CD4-positive, alpha-beta T cell treated with Interleukin-2 at 100 ng/mL for 4 hours (primary cell): ENCODE measurements at places on chromosomes 16 and 17.

- DNase-seq, result no peak
Measured at GRCh38 chr17:81582341-81582740, 30.2 kb upstream of the FAAP100 start.

DNA sequence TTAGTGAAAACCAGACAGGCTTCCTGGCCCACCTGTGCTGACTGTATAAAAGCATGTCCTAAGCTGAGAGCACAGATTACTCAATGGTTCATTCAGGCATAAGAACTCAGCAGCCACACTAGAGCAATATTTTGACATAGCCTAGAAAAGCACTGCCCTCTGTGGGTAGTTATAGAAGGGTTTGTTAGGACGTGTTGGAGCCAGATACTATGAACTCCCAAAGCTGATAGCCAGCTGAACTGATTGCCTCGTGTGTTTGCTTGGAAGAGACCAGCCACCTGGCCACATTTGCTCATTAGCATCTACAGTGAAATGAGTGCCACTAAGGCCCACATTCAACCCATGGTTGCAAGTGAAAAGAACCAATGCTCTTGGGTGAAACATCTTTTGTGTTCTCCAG is 30.8 kb upstream of the ABCA5 start:
- DNase-seq, result no peak

- DNase-seq, result no peak
Measured at GRCh38 chr16:22638393-22639206, 127.9 kb downstream of the NPIPB5 start.

GRCh38 chr17:69743091-69743490 is 328.6 kb downstream of the MAP2K6 start:
- DNase-seq, result no peak

DNA sequence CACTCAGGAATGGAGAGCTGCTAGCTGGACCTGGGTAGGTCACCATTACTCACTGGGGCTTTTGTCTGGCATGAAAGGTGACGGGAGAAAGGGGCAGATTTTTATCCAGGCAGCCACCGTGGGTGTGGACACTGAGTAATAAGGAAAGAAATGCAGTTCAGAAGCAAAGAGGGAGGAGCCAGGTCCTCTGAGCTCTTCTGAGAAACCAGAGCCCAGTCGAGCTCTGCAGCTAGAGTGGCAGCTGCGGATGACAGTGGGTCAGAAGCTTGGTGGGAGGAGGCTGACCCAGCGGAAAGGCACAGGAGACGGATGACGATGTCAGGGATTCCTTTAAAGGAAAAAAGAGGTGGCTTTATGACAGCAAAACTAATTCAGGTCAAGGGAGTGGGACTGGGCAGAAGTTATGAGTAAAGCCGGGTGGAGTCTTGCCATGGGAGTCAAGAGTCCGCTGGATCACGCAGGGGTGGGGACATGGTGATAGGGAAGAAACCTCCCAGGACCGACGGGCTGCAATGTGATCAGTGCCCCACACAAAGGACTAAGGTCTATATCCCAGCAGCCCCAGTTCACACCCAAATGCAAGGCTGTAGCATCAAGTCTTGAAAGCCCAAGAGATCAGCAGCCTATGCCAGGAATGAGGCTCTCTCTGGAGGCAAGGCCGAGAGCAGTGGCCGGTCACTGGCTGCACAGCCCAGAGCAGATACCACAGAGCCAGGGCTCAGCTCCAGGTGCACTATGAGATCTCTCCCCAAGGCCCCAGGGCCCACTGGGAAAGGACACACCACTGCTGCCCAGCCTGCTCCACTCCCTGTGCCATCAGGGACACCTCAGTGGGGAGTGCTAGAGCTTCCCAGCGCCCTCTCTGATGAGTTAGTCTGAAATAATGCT is 6.3 kb upstream of the MNT start:
- no peak for DNase-seq

DNA sequence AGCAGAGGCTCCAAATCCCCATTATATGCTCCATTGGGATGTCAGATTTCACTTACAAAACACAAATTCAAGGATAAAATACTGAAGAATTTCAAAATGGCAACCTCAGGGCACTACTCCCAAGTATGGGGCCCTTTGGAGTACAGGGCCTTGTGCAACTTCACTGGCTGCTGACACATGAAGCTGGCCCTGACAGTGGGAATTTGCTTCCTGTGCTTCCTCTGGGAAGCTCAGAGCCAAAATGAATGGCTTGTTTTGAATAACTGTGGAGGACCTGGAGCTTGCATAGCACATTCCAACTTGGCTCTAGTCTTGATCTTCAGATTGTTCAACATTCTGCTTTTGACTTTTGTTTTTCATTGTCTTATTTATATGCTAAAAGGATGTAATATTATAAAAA is 52.3 kb upstream of the HNF1B start:
- no peak for DNase-seq

- no peak for DNase-seq
Measured at GRCh38 chr16:9102379-9102778, 10.9 kb downstream of the HAPSTR1 start.

DNA sequence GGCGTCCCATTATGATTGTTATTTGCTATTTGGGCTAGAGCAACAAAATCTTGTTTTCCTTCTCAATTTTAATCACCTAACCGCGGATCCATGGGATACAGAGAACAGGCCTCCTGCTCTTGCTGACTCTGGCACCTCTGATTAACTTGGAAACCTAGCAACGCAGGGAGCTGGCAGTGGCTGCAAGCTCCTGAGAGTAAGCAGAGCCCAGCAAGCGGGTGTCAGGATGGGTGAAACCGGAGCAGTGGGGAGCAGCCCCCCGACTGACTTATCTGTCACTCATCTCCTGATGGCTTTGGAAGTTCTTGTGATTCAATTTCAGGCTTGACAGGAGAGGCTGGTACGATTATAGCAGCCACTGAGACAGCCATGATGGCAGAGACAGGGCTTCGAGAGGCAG is 45.5 kb upstream of the CDC42EP4 start:
- DNase-seq, result no peak

- no peak for DNase-seq
Measured at GRCh38 chr16:3618769-3619141, 7.3 kb upstream of the SLX4 start.

DNA sequence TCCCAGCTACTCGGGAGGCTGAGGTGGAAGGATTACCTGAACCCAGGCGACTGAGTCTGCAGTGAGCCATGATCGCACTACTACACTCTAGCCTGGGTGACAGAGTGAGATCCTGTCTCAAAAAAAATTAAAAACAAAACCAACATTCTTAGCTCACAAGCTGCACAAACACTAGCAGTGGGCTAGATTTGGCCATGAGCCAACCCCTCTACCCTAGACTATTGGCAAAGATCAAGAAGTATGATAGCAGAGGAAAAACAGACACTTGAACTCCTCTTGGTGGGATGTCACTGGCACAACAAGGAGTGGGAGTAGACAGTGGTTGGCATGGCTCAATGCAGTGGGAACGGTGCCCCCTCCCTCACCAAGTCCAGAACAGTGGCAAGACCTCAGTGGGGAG is 19.6 kb upstream of the RIPOR1 start:
- peak; percentile 27 for DNase-seq

DNA sequence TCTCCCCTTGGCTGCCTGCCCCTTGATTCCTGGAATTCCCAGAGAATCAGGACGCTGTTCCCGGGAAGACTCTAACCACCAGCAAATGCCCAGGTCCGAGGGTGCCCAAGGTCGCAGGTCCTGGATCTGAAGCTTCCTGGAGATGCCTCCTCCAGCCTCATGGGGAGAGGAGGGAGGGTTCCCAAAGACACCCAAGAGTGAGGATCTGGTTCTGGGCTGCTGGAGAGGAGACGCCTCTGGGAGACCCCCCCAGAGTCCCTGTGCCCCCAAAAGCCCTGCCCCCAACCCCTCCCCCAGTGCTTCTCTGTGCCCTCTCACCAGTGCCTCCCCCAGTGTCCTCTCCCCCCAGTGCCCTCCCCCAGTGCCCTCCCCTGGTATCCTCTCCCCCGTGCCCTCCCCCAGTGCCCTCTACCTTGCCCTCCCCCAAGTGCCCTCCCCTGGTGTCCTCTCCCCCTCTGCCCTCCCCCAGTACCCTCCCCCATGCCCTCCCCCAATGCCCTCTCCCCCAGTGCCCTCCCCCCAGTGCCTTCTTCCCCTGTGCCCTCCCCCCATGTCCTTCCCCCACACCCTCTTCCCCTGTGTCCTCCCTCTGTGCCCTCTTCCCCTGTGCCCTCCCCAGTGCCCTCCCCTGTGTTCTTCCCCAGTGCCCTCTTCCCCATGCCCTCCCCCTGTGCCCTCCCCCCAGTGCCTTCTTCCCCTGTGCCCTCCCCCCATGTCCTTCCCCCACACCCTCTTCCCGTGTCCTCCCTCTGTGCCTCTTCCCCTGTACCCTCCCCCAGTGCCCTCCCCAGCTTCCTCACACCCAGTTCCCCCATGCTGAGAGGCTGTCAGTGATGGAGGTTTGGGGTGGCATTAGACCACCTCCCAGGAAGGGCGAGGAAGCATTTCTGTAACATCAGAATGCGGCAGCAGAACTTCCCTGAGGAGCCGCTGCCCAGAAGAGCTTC is 6.3 kb upstream of the SECTM1 start:
- no peak for DNase-seq

GRCh38 chr17:261635-262034 is 80.2 kb upstream of the DOC2B start:
- DNase-seq, result no peak

- peak; percentile 34 for DNase-seq
Measured at GRCh38 chr17:31266042-31266441, 31.0 kb downstream of the OMG start.

DNA sequence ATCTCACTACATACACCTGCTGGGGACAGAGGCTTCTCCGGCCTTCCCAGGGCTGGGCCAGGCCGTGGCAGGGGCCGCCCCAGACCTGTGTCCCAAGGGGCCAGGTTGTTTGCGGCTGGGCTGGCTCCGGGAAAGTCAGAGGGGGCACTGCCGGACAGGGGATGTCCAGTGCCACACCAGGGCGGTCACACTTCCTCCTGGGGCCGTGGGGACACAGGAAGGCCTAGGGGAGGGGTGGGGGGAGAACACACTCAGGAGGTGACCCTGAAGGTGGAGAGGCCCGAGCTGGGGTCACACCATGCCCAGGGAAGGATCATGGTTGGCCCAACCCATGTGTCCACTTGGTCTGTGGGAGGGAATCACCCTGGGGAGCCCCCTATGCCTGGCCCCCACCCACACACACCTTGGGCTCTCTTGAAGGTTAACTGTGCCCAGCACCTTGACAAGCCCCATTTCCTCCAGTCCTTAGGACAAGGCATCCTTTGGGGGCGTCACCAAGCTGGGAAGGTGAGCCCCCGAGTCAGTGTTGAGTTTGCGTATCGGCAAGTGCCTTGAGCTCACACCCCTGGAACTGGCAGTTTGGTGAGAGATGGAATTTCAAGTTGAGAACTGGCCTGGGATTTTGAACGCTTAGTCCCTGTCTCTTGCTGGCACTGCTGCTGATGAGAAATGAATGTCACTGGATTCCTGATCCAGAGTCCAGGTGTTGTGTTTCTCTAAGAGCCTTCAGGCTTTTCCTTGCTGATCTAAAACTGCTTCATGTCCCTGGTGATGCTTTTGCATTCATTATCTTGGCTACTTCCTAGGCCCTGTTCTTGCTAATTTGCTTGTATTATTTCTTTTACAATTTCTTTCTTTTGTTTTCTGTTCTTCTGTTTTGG is 7.7 kb upstream of the ACTG1 start:
- no peak for DNase-seq

- no peak for DNase-seq
Measured at GRCh38 chr16:17942067-17942466, 394.5 kb downstream of the NPIPA8 start.

GRCh38 chr17:12867726-12868125 is 78.4 kb downstream of the ARHGAP44 start:
- DNase-seq, result no peak

DNA sequence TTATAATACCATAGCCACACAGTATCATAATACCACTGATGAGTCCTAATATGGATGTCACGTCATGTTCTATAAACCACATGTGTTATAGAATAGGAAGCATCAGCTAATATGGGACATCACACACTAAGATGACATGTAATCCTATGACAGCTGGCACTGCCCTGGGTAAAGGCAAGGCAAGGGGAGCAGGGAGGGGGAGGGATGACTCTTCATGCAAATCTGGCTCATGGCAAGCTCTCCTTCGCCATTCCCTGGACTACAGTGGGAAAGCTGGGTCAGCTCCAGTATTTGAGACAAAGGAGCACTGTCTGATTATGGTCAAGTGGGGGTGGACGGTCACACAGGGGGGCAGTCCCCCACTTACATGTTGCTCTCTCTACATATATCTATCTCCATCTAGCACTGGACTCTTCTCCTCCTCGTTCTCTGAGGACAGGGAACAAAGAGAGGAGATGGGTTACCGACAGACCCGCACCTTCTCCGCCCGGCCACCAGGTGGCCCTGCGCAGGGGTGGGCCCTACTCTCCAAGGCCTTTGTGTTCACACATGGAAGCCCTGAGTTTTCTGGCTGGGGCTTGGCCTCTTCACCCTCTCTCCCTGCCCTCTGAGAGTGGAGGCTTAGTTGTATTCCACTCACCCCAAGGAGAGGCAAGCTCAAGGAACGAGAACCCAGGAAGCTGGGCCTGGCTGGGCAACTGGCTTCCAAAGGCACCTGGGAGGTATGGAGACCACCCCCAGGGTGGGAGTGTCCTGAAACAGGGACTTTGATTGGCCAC is 23.4 kb upstream of the MPO start:
- DNase-seq, result peak; percentile 63
